ENCODE measurements at places on chromosomes 3 and 15.

DNA sequence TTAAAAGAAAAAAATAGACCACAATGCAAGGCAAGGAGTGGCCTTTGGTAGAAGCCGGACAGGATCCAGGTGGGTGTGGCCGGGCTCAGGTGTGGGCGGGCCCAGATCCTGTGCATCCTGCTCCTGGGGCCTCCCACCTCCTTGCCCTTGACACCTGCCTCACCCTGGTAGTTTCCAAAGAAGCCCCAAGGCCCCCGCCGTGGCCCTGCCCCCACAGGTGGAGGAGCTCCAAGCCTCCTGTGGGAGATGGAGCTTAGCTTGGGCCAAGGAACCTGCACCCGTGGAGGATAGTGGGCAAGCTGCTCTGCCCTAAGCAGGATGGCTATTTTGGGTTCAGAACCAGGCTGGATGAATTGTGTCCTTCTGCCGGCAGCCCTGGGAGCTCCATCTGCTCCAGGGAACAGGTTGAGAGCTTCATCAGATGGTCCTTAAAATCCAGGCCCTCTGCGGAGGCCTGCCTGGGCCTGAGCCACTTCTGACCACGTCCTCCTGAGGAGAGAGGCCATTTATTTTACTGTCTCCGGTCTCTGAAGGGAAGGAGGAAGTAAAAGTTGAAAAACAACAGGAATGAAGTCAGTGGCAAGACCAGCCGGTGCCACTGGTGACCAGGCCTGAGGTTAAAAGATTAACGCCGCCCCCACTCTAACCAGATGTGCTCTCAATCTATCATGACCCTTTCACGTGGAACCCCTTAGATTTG, 53.9 kb upstream of the KLF13 start:
- DNase-seq = no peak

- no peak for DNase-seq
Observed at GRCh38 chr3:181358562-181358961, 353.2 kb upstream of the SOX2 start.

- no peak for DNase-seq
Observed at GRCh38 chr15:65377105-65377975, 462 bp downstream of the IGDCC3 start.

DNA sequence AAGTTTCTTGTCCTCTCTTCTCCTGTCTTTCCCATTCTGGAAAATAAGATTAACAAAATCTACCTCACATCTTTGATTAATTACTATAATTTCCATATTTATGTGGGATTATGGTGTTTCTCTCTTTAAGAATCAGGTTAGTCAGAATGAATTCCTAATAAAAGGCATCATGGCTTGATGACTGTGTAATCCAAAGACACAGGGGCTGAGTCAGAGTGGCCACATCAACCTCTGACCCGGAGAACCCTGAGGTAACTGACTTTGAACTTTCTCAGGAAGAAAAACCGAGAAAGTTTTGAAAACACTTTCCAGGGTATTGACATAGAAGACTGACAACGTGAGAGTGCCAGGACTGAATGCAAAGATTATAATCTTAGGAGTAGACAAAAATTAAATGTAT, 170.3 kb upstream of the MCTP2 start:
- no peak for DNase-seq

- DNase-seq = no peak
Observed at GRCh38 chr15:42549741-42550392, 1.2 kb downstream of the HAUS2 start.

- DNase-seq = no peak
Observed at GRCh38 chr3:41127414-41127813, 71.9 kb upstream of the CTNNB1 start.

- no peak for DNase-seq
Observed at GRCh38 chr15:98138910-98139309, 178.4 kb downstream of the ARRDC4 start.

GRCh38 chr3:164048451-164048850, 1029.8 kb downstream of the SI start:
- DNase-seq = no peak

GRCh38 chr15:92159481-92159880, 234.2 kb upstream of the ST8SIA2 start:
- DNase-seq = no peak

DNA sequence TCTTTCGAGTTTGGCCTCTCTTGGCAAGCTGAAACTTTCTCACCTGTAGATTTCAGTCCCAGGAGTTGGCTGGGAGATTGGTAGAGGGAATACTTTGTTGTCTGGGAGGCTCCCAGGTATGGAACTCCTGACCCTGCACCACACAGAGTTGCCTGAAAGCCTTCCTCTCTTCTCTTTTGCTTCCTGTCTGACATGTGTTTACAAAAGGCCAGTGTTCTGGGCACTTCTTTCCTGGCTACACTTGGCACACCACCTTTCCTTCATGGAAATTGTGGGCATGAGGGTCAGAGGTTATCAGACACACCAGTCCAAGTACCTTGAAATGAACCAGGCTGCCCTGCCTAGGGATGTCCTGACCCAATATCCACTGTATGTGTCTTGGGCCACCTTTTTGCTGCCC, 123.7 kb downstream of the ABHD5 start:
- DNase-seq = no peak

DNA sequence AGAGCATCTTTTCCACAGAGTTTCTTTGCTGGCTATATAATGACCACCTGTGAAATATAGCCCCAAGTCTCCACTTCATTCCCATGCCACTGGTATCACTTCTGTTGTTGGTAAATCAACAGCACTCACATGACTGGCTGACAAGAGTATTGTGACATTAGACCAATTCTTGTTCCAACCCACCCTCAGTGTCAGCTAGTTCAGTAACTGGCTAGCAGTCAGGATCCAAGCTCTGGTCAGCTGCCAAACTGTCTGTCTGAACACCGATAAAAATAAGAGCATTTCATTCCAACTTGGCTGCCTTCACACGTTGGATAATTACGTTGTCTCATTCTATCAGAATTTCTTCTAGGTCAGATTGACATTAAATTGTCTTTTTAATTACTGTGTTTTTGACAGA, 166.5 kb downstream of the USP13 start:
- DNase-seq = no peak

DNA sequence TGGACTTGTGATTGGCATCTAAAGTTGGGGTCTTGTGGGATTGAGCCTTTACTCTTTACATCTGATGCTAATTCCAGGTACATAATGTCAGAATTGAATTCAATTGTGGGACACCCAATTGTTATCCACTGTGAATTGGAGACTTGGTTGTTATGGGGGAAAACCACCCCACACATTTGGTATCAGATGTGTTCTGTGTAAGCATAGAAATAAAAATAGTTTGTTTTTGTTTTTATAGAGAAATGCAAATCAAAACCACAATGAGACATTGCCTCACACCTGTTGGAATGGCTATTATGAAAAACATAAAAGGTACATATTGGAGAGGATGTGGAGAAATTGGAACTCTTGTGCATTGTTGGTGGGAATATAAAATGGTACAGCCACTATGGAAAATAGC, 58.5 kb downstream of the CPA3 start:
- no peak for DNase-seq

GRCh38 chr15:88872106-88872505, 23.2 kb downstream of the HAPLN3 start:
- DNase-seq = no peak

DNA sequence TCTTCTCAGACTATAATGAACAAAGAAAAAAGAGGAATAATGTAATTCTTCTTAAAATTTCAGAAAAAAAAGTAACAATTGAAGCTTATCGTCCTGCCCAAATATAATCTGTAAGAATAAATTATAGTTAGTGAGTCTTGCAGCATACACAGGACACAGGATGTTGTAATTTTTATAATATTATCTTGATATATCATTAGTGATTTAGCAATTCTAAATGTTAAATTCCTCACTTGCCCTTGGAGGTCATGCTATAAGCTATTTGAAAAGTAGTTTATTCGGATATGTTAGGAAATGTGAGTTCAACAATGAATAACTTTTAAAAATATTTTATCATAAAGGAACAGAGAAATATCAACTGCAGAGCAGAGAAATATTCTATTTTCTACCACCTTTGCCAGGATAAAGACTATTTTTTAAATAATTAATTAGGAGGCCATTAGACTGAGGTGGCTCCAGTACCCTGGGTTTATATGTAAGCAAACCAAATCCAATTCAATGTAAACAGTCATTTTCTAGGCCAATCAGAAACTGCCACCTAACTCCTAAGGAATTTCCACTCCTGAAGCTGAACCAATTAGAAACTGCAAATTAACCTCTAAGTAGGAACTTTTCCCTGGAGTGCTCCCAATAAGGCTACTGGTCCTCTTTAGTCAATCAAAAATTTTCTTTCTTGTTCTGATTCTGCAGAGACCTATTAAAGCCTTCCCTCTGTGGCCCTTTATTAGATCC, 1109.3 kb downstream of the ROBO2 start:
- no peak for DNase-seq

DNA sequence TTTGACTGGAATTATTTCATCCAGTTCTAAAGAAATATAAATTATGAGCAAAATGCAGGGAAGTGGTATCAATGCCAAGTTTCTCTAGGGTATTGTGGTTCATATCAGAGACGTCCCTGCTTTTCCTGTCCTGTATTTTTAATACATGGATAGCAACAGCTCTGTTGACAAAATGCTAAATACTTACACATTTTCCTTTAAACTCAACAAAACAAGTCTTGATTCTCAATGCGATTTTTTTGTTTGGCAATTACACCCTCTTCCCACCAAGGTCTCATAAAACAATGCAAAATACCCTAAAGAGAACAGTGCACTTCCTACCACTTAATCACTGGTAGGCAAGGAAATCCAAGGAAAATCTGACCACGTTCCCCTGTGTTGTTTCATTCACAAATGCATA, 120.0 kb downstream of the DUT start:
- DNase-seq = no peak

DNA sequence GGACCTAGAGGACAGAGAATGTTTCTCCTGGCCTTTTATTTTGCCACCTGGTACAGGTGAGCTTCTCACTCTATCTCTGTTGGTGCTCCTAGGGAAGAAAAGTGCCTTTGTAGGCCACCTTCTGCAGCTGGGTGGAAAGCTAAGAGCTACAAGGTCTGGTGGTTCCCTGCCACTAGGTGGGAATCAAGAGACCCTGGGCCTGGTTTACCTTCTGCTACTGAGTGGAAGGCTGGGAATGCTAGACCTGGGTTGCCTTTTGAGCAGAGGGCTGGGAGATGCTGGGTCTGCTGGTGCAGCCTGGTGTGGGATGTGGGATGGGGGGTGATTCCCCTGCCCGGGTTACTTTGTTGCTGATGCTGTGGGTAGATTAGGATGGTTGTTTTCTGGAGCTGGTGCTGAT, 72.6 kb downstream of the EBLN2 start:
- no peak for DNase-seq

DNA sequence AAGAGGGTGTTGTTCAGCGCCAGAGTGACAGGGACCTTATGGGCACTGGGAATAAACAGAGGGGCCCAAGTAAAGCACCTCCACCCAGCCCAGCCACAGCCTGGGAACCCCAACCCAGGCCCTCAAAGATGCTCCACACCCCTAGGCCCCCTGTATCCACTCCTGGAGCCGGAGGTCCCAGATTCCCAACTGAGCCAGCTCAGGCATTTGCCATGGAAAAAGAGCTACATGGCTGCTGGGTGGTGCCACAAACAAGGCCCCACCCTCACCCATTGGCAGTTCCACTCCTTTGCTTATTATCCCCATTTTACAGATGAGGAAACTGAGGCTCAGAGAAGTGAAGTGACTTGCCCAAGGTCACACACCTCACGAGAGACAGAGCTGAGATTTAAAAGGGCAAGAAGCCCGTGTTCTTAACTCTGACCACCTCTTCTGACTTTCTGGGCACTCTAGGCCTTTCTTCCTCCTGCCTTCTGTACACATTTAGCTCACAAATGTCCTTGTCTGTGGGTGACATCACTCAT, 16.9 kb downstream of the ANPEP start:
- DNase-seq = no peak

Data from activated T-helper 1 cell treated with anti-CD3 and anti-CD28 coated beads, Interleukin-2, amount 50 U/mL, for 16 hours (primary cell).